Occipital lobe (tissue), 3 donors: ENCODE measurements at places on chromosomes 3 and 15. TPM values are rescaled to one million over a fixed set of nuclear protein-coding genes. Genes with fewer than 3 reads are reported as not detected.

- no peak for DNase-seq
These were observed 711.7 kb downstream of the EDEM1 start for GRCh38 chr3:5899014-5899761.

DNA sequence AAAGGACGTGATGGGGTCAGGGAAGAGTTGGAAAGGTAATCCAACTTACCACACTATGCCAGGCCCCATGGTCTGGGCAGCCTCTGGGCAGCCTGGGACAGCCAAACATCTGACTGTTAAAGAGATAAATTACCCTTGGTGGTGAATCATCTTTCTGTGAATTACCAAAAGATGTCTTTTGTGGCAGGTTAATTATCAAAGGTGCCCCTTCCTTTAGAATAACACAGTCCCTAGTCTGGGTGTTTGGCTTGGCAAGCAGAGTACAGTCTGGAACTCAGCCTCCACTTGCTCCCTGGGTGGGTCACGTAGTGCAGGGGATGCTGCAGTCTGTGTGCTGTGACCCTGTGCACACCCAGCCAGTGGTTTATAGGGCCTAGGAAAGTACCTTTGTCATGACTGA is 113.1 kb downstream of the ZNF621 start:
- DNase-seq, result no peak

CGNL1 gene
- total RNA-seq, result 5.3 TPM

DNA sequence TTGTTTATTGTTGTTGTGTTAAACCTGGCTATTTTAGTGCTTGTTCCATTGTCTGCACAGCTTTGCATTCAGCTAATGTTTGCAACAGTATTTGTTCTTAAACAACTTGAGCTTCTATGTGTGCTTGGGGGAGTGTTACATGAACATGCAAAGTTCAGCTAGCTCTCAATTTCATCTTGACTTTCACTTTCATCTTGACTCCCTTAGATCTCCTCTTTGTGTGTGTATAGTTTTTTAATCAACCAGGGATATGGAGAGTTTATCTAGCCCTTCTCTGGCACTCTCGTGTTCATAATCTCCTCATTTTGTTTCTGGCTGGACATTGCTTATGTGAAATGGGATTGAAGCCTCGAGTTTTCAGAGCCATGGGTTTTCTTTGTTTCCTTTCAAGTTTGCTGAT is 212.4 kb upstream of the ZBTB20 start:
- no peak for DNase-seq

DNA sequence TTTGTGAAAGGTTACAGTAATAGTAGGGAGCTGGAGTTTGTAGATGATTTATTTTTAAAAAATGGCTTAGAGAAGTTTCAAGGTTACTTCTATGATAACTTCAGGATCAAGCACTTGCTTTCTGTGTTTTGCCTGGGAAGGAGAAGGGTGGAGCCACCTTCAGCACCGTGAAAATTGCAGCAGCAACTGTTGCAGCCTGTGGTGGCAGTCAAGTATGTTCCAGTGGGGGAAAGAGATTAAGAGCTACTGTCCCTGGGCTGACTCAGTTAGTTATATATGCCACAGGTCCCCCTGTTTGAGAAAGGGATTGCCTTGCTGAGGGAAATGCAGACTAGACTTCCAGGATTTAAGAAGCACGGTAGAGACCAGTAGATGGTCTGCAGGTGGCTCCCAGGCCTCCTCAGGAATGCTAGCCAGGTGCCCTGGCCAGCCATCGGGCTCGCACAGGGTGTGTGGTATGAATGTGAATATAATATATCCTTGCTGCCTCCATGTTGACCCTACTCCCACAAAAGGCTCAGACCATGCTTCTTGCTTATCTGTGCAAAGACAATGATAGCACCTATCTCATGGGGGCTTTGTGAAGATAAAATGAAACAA is 389.5 kb downstream of the CACNA2D3 start:
- DNase-seq, result no peak

SPSB4 gene
- total RNA-seq, result 8.3 TPM

RTP3 gene
- not detected for total RNA-seq
